Central memory CD8-positive, alpha-beta T cell (primary cell): ENCODE measurements at places on chromosomes 4 and X.

GRCh38 chr4:168440442-168441264 is 39.6 kb downstream of the DDX60L start:
- peaks cover 13% of the 10 kb centered on the region for H3K4me1 ChIP-seq
- no peak overlapping the region for H3K27ac ChIP-seq
- H3K4me3 ChIP-seq, result no peak overlapping the region
- no peaks in the 10 kb centered on the region for H3K27me3 ChIP-seq

DNA sequence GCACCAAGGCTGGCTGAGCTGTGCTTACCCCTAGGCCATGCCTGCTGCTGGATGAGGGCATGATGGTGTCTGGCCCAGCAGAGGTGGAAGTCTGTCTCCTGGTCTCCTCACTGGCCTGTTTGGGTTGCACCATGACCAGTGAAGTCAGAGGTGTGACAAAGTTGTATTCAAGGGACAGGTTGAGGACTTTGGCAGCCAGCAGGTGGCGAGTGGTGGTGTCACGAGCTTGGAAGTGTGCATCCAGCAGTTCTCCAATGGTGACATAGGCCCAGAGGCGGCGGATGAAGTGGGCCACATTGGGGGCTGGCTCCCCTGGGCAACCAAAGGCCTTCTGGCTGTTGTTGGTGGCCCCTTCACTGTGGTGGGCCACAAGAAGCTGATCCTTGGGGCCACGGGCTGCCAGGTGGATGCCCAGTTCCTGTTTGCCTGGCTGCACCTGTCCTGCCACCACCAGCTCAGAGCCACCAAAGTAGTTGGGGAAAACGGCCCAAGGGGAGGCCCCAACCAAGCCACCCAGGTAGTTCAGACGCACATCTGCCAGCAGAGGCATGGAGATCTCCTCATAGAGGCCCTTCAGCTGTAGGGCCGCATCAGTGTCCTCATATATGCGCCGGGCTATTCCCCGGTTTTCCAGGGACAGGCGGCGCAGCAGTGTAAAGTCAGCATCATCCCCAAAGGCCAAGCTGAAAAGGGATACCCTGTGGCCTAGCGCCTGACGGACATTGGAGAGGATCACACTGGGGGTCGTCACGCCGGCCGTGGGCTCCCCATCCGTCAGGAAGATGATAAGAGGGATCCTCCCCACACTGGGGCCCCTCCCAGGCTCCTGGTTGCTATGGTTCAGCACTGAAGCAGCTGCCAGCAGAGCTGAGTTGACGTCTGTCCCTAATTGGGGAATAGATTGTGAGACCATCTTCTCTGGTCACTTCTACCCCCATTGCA is 39.7 kb downstream of the ITIH6 start:
- no peaks in the 10 kb centered on the region for H3K4me1 ChIP-seq
- H3K36me3 ChIP-seq, result peaks cover 2% of the 10 kb centered on the region
- no peak for DNase-seq

- H3K4me1 ChIP-seq, result no peaks in the 10 kb centered on the region
- no peak overlapping the region for H3K4me3 ChIP-seq
- H3K36me3 ChIP-seq, result no peaks in the 10 kb centered on the region
- peaks cover 27% of the 10 kb centered on the region for H3K27me3 ChIP-seq
- no peak overlapping the region for H3K27ac ChIP-seq
These were observed 1.1 kb downstream of the SORBS2 start for GRCh38 chr4:185810746-185811508.

- no peaks in the 10 kb centered on the region for H3K4me1 ChIP-seq
- DNase-seq, result no peak
- no peaks in the 10 kb centered on the region for H3K36me3 ChIP-seq
- no peak overlapping the region for H3K4me3 ChIP-seq
These were observed 580.0 kb downstream of the GALNTL6 start for GRCh38 chr4:172393220-172393619.

- peaks cover 62% of the 10 kb centered on the region for H3K27me3 ChIP-seq
- no peak for DNase-seq
- no peak overlapping the region for H3K27ac ChIP-seq
- H3K4me3 ChIP-seq, result no peak overlapping the region
These were observed 49.5 kb upstream of the SLC25A4 start for GRCh38 chr4:185093603-185094002.

DNA sequence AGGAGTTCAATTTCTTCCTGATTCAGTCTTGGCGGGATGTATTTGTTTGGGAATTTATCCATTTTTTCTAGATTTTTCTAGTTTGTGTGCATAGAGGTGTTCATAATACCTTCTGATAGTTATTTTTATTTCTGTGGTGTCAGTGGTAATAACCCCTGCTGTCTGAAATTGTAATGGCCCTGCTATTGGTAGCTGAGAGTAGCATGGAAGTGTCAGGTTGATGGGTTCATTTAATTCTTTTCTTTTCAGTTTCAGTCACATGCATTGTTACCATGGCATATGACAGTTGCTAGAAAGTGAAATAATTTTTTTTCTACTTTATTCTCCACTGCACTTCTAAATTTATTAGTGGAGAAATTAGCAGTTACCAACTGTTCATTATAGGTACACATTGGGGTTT is 20.7 kb downstream of the AR start:
- H3K4me3 ChIP-seq, result no peak overlapping the region
- DNase-seq, result no peak
- H3K27ac ChIP-seq, result no peak overlapping the region
- no peaks in the 10 kb centered on the region for H3K36me3 ChIP-seq
